ENCODE measurements at places on chromosomes 2 and 18.

- DNase-seq = no peak
Measured at GRCh38 chr18:845152-845819, 33.2 kb upstream of the YES1 start.

DNA sequence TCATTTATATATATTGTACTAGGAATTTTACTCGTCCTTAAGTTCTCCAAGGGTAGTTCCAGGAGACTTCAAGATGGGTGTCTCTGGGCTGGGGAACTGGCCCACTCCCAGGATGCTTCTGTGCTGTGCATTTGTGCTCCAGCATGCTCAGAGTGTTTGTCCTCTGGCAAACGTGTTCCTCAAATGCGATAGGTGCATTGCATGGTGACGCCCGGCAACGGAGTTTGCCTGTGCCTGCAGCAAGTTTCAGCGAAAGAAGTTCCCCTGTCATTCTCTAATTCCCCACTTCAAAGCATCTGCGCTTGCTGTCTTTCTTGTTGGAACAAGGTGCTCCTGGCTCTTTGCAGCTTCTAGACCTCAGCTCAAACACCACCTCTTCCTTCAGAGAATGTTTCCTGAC lies 465.1 kb downstream of the GALR1 start:
- DNase-seq = no peak

DNA sequence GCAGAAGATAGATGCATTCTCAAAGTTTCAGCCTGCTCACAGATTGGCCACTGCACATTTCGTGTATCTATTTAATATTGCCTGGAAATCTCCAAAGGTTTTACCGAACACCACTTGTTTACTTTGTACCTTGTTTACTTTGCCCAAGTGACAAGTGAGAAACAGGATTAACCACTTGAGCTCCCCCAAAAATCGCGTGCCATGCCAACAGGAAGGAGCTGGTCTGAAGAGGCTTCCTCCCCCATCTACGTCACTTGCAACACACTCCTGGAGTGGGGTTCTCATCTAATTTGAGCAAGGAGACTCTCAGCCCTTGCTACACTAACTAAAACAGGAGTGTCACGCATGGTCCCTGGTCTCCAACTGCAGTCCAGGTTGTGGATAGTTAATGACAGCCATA lies 212.5 kb upstream of the TMEM200C start:
- DNase-seq = peak; percentile 59

DNA sequence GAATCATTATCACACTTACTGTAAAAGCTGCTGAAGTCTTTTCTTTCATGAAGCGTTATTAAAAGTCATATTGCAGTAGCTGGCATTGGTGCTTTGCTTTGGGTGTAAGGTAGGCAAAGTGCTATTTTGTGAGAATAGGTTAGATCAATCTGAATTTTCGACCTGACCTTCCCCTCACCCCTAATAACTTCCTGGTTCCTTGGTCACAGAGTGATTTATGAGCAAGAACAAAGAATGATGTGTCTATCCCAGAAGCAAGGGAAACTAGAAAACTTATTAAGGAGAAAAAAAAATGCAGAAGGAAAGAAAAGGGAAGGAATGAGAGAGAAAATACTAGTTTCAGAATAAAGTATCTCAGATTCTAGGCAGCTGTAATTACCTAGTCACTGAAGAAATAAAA lies 163.1 kb upstream of the MEIS1 start:
- no peak for DNase-seq

DNA sequence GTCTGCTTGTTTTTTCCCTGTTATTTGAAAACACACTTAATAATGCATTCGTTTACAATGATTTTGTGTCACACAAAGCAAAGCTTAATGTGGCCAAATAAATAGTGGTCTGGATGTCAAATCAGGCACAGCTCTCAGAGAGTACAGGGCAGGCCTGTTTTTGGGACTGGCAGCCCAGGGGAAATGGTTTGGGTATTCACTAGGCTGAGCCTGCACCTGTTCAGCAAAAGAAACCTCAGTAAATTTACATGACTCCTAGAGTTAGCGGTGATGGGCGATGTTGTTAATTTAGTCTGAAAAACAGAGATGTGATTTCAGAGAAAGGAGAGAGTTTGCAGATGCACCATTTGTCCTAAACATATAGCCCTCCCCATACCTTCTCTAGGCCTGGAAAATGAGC lies 197.1 kb downstream of the ALK start:
- no peak for DNase-seq

- DNase-seq = no peak
Measured at GRCh38 chr2:7539760-7540159, 622.5 kb downstream of the RNF144A start.

DNA sequence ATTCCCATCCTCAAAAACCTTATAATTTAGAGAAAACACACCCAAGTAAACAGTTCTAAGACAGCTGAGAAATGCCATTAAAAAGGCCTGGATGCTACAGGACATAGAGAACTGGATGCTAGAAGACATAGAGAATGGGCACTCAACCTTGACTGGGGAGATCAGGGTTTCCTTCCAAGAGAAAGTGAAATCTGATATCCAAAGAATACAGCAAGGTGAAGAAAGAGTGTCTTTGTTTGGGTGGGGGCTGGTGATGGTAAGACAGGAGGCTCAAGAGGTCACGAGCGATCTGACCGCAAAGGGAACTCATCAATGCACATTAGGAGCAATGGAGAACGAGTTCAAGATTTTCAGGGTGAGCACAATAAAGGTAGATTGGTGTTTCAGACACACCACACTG lies 31.6 kb downstream of the EPB41L3 start:
- DNase-seq = no peak

DNA sequence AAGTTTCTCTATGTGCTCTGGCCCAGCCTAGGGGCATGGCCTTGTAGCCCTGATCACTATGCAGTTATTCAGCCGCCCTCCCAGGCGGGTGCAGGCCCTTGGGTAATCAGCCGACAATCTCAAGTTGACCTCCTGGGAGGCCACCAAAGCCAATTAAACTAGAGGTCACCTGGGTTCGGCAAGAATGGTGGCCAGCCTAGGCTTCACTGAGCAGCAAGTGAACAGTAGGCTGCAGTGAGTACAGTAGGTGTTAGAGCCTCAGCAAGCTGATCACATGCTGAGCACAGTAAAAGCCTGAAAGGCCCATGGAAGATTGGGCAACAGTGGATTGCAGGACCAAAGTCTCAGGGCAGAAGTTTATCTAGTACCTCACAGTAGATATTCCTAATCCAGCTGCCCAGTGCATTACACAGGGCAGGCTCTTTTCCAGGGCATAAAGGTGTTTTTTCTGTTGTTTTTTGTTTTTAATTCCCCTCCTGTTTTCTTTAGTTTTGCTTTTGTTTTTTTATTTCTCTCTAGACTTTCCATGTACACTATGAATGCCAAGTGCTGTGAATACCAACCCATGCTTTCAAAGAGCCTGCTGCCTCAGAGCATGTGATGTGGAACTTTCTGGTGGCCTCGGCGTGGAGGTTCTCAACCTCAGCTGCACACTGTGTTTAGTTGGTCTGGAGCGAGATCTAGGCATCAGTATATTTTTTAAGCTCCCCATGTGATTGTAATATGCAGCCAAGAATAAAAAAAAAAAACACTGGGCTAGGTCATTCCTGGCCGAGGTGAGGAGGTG lies 55.9 kb upstream of the ATL2 start:
- DNase-seq = no peak

- no peak for DNase-seq
Measured at GRCh38 chr2:100939445-100939844, 62.6 kb upstream of the RPL31 start.

GRCh38 chr2:239114616-239115265 lies 266.9 kb downstream of the TWIST2 start:
- DNase-seq = peak; percentile 52

DNA sequence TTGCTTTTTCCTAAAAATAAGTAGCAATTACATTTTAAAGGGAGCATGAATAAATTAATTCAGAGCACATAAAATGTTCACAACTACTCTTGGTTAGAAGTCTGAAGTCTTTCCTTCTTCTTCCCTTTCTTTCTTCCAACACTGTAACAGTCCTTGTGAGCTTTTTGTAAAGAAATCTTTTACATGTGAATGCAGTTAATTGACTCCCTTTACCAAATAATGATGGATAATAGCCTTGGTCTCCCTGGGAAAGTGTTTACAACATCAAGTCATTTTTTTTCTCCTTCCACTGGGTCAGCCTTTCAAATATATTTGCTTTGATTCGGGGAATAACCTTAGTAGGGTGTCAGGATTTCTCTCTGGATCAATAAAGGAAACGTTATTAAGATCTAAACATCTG lies 39.1 kb downstream of the CALCRL start:
- no peak for DNase-seq

DNA sequence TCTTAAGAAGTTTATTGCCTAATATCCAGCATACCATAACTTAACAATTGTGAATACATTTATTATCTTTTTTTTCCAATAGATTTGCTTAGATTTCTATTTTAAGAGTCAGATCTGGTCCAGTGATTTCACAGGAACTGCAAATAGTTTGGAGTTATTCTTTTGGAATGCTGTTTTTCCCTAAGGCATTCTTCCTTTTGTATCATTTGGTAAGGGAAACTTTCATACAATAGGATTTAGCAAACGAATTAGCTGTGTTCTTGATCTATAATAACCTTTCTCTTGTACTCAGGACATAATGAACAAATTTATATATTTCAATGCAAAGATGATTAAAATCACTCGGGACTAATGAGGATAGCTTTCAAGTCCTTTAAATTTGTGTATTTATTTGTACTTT lies 201.6 kb downstream of the ERBB4 start:
- DNase-seq = no peak

DNA sequence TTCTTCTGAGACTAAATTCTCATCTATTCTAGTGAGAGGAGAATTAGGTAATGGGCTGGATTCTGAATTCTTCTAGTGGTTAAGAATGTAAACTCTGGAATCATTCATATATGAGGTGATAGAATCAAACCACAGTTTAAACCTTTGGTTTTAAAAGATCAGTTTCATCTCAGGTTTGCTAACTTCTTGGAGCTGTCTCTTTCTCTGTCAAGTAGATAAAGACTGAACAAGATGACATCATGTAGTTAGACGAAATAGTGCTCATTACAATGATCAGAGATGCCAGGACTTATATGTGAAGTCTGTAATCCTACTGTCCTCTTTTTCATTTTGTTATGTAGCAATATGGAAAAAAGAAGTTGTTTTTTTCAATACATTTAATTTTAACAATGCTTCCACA lies 4.9 kb downstream of the CEBPZOS start:
- no peak for DNase-seq

GRCh38 chr18:63316612-63317555 lies 2.7 kb downstream of the BCL2 start:
- no peak for DNase-seq

DNA sequence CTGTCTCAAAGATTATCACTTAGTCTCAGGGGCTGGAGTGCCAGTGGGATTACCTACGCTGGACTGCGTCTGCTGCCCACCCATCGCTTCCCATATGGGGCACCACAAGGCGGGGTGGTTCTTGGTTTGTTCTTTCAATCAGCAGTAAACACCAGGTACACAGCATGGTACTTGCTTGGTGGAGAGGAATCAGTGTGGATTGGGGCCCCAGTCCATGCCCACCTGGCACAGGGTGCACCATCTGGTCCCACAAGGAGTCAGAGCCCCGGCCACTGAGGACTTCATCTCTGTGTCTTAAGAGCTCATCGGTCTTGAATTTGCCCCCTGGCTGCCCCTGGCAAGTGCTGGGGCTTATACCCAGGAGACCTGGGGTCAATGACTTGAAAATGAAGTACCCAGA lies 96.2 kb downstream of the GLI2 start:
- DNase-seq = no peak

GRCh38 chr2:183267148-183267827 lies 143.0 kb downstream of the NUP35 start:
- DNase-seq = no peak

DNA sequence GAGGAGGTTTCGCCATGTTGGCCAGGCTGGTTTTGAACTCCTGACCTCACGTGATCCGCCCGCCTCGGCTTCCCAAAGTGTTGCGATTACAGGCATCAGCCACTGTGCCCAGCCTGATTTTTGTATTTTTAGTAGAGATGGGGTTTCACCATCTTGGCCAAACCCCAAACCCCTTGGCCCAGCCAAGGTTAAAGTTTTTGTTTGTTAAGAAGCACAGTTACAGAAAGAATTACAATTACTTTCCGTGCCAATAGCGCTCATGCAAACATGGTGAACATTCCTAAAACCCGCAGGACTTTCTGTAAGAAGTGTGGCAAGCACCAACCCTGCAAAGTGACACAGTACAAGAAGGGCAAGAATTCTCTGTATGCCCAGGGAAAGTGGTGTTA lies 26.1 kb downstream of the ITSN2 start:
- no peak for DNase-seq

- no peak for DNase-seq
Measured at GRCh38 chr2:41905597-41906337, 142.1 kb upstream of the PKDCC start.

- no peak for DNase-seq
Measured at GRCh38 chr2:65481961-65482360, 49.6 kb upstream of the SPRED2 start.

- no peak for DNase-seq
Measured at GRCh38 chr2:115199966-115200365, 757.5 kb downstream of the DPP10 start.

GRCh38 chr2:187769437-187769836 lies 215.2 kb upstream of the TFPI start:
- no peak for DNase-seq

DNA sequence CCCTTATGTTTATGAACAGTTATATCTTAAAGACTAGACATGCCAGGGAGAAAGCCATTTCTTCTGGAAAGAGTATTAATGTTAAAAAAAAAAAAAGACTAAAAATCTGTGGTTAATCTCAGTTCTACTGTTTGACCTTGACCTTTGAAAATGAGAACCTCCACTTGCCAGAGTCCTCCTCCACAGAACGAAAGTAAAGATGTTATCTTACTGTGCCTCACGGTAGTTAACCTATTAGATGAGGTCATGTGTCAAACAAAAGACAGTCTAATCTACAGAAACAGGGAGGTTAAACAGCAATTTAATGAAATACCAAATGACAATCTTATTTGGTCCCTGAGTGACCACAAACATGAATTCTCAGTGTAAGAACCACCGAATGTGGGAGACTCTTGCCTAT lies 51.2 kb downstream of the SLC14A2 start:
- DNase-seq = no peak

GRCh38 chr2:152336854-152337510 lies 2.0 kb downstream of the FMNL2 start:
- no peak for DNase-seq

DNA sequence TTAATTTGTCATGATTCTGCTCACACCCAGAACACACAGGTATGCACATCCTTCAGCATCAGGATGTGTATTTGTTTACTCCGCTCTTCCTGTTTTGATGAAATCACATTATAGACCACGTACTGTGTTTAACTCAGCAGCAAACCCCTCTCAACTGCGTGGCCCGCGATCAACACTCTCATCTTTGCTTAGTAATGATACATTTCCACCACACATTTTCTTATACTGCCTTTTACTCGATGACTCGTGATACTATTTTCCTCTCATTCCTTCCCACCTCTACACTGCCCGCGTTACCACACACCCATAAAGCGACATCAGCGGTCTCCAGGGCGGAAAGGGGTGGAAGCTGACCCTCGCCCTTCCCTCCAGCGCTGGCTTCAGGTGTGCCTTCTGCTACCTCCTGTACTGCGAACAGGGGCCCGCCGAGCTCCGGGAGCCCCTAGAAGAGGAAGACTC lies 1.3 kb downstream of the NETO1 start:
- DNase-seq = no peak

- no peak for DNase-seq
Measured at GRCh38 chr2:100692381-100692780, 127.6 kb upstream of the NPAS2 start.

- DNase-seq = no peak
Measured at GRCh38 chr2:233339427-233339826, 14.9 kb upstream of the DGKD start.

- DNase-seq = no peak
Measured at GRCh38 chr18:55407191-55407590, 180.8 kb downstream of the TCF4 start.

GRCh38 chr2:38907242-38907641 lies 17.6 kb downstream of the ARHGEF33 start:
- DNase-seq = no peak

All from DMS153 (cell line).